ENCODE measurements at places on chromosomes 5 and 9. TPM values are rescaled to one million over a fixed set of nuclear protein-coding genes. Genes with fewer than 3 reads are reported as not detected.
A peak's percentile ranks its signal among the peaks of the same experiment; 100 is the strongest.

- peak; percentile 26 for DNase-seq
These were observed 28.6 kb upstream of the SLC6A19 start for GRCh38 chr5:1172670-1173404.

- DNase-seq, result no peak
These were observed 17.4 kb downstream of the LMNB1 start for GRCh38 chr5:126794157-126794828.

- no peak for DNase-seq
These were observed 334.7 kb downstream of the ACTL7B start for GRCh38 chr9:108521063-108521590.

- no peak for DNase-seq
These were observed 276.0 kb upstream of the MPDZ start for GRCh38 chr9:13555516-13555915.

- DNase-seq, result peak; percentile 34
These were observed 40.3 kb downstream of the DBH start for GRCh38 chr9:133676450-133676849.

DNA sequence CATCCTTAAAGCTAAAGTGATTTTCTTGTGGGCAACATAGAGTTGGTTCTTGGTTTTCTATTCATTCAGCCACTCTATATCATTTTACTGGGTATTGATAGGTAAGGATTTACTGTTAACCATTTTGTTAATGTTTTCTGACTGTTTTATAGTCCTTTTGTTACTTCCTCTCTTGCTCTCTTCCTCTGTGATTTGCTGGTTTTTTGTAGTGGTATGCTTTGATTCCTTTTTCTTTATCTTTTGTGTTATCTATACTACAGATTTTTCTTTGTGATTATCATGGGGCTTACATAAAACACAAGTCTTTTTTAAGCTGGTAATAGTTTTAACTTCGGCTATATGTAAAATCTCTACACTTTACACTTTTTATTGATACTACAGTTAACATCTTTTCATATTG, 43.3 kb downstream of the CREBRF start:
- DNase-seq, result no peak

DNA sequence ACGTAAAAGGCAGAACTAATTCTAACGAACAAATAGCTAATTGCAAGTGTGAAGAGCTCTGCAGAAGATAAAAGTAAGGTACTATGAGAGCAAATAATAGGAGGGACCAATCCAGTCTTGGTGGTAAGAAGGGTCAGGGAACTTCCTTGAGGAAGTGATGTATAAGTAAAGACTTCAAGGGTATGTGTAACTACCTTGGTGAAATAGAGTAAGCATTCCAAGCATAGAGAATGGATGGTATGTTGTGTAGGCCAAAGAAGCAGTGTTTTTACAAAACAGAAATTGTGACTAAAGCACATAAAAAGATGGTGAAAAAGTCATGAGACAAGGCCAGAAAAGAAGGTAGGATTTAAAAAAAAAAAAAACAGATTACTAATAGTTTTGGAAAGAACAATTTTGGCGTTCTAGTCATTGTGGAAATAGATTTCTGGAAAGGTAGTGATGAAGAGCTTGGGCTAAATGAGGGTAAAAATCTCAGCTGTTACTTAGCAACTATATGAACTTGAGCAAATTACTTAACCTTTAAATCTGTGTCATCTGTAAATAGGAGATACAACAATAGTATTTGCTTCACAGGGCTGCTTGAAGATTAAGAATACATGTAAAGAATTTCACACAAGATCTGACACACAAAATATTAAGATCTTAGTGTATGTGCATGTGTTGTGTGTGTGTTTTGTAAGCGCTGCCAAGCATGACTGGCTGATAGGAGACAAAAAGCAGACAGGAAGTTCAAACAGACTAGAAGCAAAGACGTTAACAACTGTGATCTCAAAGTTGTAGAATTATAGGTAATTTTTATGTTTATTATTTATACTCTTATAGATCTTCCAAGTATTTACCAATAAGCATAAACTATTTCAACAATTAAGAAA, 73.5 kb downstream of the NR6A1 start:
- DNase-seq, result no peak

DNA sequence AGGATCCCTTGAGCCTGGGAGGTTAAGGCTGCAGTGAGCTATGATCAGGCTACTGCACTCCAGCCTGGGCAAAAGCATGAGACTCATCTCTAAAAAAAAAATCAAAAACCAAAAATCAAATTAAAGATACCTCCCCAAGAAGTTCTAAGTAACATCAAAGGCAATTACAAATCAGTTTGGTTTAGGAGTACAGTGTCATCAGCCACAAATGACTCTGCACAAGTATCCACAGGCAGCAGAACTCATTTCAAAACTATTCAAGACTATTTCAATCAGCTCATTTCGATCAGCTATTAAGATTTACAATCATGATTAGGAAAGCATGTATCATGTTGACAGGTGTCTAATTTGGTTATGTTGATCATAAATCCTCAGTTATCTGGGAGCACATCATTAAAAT, 19.1 kb downstream of the TRMO start:
- DNase-seq, result no peak

GRCh38 chr5:2124434-2125170, 241.9 kb upstream of the IRX4 start:
- no peak for DNase-seq

- no peak for DNase-seq
These were observed 95.9 kb downstream of the NLN start for GRCh38 chr5:65817931-65818330.

DNA sequence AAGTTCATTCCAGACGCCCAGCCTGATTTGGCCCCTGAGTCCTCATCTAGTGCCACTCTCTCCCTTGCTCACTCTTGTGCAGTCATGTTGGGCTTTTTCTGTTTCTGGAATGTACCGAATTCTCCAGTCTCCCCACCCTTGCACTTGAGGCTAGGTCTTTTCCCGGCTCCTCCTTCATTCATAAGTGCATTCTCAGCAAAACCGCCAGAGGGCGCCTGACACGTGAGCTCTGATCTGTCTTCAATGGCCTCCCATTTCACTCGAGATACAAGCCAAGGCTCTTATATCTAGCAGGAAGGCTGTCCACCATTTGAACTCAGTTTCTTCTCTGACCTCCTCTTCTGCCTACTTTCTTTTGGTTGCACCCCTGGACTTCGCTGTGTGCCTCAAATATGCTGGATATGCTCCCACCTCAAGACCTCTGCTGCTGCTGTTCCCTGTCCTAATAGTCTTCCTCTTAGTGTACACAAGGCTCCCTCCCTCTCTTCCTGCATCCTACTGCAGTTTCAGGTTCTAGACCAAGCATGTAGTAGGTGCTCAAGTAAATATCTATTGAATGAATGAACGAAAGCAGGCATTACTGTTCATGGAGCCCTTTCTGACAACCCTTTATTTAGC, 568.1 kb upstream of the WWC1 start:
- peak; percentile 72 for DNase-seq

GRCh38 chr9:72800328-72800994, 152.4 kb downstream of the ALDH1A1 start:
- no peak for DNase-seq

DNA sequence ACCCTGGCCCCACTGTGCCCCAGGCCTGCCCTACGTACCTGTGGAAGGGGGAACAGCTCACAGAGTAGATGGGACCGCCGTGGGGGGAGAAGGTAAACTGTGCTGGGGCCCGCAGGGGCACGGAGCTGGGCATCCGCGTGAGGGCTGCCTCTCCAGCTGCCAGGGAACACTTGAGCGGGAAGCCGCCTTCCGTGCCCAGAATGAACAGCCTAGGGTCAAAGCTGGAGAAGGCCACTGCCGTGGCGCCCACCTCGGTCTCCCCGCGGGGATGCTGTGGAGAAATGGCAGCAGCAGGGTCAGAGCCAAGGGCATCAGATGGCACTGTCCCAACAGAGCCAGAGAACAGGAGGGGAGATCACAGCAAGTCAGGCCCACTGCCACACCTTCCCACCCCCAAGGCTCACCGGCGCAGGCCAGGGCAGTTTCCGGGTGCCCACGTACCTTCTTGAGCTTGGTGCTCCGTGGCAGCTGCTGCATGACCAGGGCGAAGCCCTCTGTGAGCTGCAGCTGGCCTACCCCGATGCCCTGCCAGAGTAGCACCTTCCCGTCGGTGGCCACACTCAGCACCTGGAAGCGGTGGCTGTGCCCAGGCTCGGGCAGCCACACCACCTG, 21.9 kb downstream of the DYNC2I2 start:
- no peak for DNase-seq

DNA sequence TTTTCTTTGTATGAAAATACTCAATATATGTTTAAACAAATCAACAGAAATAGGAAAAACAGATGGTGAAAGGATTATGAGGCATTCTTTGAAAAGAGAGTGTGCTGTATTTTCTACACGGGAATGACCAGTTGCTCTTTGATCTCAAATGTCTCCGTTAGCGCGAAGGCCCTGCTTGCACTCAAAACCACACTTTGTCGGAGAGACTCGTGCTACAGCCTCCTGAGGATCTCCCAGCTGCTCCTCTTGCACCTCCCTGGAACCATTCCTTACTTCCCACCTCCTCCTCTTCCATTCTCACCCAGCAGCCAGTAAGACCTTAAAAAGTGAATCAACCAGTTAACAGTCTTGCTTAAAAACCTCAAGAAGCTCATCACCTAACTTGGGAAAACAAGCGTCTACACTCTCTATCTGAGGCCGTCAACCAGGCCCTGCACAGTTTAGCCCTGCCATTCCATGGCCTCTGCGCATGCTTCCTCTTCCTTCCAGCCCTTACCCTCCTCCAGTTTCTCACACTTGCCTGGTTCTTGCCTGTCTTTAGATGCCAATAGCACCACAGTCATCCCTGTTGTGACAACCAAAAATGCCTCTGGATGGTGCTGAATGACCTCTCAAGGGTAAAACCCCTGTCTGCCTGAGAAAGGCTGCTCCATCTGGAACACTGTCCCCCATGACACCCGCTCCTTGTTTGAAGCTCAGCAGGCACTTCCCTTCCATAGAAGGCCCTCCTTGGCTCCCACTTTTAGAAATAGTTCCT, 594.7 kb upstream of the WWC1 start:
- no peak for DNase-seq

GRCh38 chr9:26243726-26244125, 565.5 kb upstream of the TUSC1 start:
- no peak for DNase-seq

GRCh38 chr9:38298503-38298902, 94.0 kb upstream of the ALDH1B1 start:
- no peak for DNase-seq

DNA sequence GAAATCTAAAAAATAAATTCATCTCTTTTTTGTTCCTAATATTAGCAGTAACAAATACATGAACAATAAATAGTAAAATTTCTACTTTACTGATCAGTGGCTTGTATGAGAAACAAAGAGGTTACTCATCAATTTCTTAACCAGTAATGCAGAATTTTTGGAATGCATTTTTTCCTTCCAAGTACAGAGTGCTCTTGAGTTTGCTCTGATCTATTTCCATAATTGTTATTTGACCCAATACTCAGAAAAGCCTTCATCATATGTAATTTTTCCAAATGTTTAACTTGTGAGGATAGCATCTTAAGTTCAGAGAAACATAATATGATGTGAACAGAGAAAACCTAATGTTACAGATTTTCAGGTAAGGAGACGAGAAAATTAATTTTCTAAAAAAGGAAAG, 47.3 kb downstream of the FBN2 start:
- no peak for DNase-seq

GRCh38 chr5:156914371-156914737, 48.7 kb downstream of the TIMD4 start:
- DNase-seq, result no peak

- DNase-seq, result no peak
These were observed 277.2 kb upstream of the VLDLR start for GRCh38 chr9:2344436-2344835.

GRCh38 chr9:136289651-136290507, 14.0 kb downstream of the CCDC187 start:
- no peak for DNase-seq

- no peak for DNase-seq
These were observed 621.2 kb upstream of the CDH6 start for GRCh38 chr5:30572279-30572678.

GRCh38 chr5:56761151-56761885, 54.0 kb upstream of the MAP3K1 start:
- no peak for DNase-seq

CTXN3 gene
- not detected for total RNA-seq

CDKN2B gene
- 17.9 TPM for total RNA-seq

TPPP gene
- 16.2 TPM for total RNA-seq

PRUNE2 gene
- 13.6 TPM for total RNA-seq

LPAR1 gene
- total RNA-seq, result 23.2 TPM

All from lower lobe of right lung (tissue), 2 donors.